ENCODE measurements at places on chromosomes 7 and 10. TPM values are rescaled to one million over a fixed set of nuclear protein-coding genes. Genes with fewer than 3 reads are reported as not detected.

The ZNF503 gene
- total RNA-seq: 36.0 TPM

The ASAH2B gene
- 3.6 TPM for total RNA-seq

The SFTPA1 gene
- total RNA-seq: not detected

The TMEM139 gene
- not detected for total RNA-seq

The WDFY4 gene
- 13.2 TPM for total RNA-seq

The ACTR3C gene
- total RNA-seq: 1.00 TPM

The KCNMA1 gene
- total RNA-seq: 117 TPM

The ANXA8L1 gene
- total RNA-seq: not detected

The PLEKHS1 gene
- not detected for total RNA-seq

The SUGCT gene
- 16.2 TPM for total RNA-seq

The HIF1AN gene
- 40.0 TPM for total RNA-seq

The SEMA4G gene
- 1.6 TPM for total RNA-seq

The GNAT3 gene
- not detected for total RNA-seq

The ZNF727 gene
- total RNA-seq: 3.5 TPM

The CDK6 gene
- 19.1 TPM for total RNA-seq

The ZPBP gene
- not detected for total RNA-seq

The MRC1 gene
- total RNA-seq: 71.1 TPM

The ERVW-1 gene
- not detected for total RNA-seq

The DNAH11 gene
- total RNA-seq: 0.81 TPM

The DENND2A gene
- total RNA-seq: 26.4 TPM

The PRKAR2B gene
- 5.8 TPM for total RNA-seq

The ADK gene
- total RNA-seq: 21.2 TPM

The VSTM4 gene
- total RNA-seq: 14.9 TPM

The PNLIPRP1 gene
- 1.1 TPM for total RNA-seq
